ENCODE measurements at places on chromosomes 6 and 20.

DNA sequence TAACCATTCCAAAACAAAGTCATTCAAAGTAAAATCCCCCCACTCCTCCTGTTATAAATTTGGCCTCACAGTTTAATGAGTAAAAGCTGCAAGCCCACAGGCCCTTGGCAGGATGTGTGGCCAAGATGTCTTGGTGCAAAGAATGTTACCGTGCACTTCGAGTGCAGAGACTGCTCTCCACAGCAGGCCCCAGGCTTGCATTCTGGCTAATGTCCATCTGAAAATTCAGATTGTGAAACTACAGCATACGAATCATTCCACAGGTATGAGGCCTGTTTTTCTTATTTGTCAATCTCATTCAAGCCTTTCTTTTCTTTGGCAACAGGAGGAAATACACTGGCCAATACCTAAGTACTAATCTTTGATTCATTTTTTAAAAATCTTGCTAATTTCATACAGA, 7.1 kb downstream of the RPS6KA2 start:
- peak; percentile 39 for DNase-seq

- no peak for DNase-seq
These were observed 87.6 kb downstream of the SMOC2 start for GRCh38 chr6:168528474-168529095.

DNA sequence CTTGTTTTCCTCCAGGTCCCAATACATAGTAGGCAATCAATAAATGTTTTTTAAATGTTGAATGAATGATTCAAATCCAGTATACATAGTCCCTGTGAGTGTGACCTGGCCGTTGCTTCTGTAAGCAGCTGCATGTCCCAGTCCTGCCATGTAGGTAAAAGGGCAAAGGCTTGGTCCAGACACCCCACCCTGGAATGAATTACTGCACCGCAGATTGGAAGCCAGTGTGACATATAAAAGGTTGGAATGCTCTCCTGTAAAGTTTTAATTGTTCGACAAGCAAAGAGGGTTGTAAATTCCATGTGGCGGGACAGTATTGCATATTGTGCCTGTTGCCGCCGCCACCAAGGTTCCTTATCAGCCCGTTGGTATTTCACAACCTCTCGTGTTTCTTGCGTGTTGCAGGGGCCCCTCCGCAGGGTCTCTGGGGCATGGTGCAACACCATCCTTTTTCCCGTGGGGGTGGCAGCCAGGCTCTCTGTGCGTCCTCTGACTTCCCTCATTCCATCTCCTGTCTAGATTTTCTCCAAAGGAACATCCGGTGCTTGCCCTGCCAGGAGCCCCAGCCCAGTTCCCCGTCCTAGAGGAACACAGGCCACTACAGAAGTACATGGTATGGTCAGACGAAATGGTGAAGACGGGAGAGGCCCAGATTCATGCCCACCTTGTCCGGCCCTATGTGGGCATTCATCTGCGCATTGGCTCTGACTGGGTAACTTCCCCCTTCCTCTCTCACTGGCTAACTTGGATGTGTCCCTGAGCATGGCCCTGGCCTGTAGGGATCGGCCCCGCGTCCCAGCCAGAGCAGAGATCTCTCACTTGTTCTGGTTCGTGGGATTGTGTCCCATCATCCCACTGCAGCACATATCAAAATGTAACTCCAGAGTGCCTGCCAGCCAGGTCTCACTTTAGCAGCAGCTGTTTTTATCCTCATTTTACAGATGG, 20.3 kb downstream of the POFUT1 start:
- DNase-seq, result peak; percentile 78

GRCh38 chr6:27295301-27296079, 16.6 kb downstream of the POM121L2 start:
- DNase-seq, result no peak

DNA sequence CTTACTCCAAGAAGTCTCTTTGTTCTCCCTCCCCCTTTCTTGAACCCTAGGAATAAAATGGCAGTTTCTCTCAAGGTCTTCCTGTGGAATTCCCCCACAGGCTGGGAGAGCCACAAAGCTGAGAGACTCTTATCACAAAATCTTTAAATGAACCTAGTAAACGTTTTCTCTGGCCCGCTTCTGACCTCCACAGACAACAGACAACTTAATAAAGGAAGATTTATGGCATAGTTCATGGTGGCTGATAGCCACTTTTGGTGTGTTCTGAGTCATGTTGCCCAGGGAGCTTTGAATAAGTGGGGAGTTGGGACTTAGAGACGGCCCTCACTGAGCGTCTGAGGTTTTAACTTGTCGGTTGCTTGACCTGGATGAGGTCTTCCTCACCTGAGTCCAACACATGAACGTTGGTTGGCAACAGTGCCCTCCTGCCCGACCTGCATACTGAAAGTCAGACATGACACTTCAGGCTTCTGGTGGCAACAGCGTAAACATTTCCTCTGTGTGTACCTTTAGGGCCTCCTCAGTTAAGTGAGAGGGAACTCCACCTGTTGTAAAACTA, 124.1 kb downstream of the FOXO3 start:
- no peak for DNase-seq

GRCh38 chr20:38932457-38933120, 6.4 kb downstream of the FAM83D start:
- peak; percentile 37 for DNase-seq

- DNase-seq, result no peak
These were observed 771.4 kb upstream of the MMS22L start for GRCh38 chr6:98054453-98054852.

- no peak for DNase-seq
These were observed 425.3 kb downstream of the KIF16B start for GRCh38 chr20:16147916-16148315.

GRCh38 chr20:57693002-57693582, 16.7 kb downstream of the PMEPA1 start:
- DNase-seq, result peak; percentile 30

- peak; percentile 35 for DNase-seq
These were observed 61.0 kb downstream of the TCP11 start for GRCh38 chr6:35080016-35080680.

DNA sequence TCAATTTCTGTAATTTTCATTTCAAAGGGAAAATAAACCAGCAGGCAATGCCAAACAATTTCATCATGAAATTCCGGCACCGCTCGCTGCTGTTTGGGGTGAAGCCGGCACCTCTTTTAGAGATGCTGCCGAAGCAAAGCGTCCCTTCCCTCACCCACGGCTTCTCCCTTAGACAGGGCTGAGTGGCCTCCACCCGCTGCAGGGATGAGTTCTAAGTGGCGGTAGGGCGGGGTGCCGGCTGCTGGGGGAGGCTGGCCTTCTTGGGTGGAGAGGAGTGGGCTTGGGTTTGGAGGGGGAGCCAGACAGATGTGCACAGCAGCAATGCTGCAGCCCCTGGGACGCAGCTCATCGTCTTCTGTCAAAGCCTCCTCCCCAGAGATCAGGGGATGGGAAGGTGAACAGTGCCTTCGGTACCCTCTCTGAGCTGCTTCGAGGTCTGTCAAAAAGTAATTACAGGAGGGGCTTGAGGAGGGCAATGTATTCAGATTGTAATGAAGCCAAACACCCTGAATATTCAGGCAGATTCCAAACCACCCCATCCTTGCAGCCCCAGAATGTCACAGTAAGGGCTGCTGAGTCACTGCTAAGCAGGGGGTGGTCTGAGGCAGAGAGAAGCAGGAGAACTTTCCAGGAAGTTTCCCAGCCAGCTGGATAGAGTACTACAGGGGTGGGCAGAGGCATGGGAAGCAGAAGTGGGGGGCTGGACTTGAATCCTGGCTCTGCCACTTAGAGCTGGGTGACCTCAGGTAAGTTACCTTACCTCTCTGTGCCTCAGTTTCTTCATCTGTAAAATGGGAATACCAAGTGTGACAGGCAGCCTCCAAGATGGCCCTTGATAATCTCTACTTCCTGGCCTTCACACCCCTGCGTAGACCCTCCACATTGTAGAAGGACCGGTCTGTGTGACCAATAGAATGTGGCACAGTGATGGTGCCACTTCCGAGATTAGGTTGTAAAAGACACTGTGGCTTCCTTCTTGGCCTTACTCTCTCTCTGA, 96.6 kb downstream of the SULF2 start:
- no peak for DNase-seq

GRCh38 chr6:111997078-111997852, 56.6 kb upstream of the CCN6 start:
- peak; percentile 73 for DNase-seq

DNA sequence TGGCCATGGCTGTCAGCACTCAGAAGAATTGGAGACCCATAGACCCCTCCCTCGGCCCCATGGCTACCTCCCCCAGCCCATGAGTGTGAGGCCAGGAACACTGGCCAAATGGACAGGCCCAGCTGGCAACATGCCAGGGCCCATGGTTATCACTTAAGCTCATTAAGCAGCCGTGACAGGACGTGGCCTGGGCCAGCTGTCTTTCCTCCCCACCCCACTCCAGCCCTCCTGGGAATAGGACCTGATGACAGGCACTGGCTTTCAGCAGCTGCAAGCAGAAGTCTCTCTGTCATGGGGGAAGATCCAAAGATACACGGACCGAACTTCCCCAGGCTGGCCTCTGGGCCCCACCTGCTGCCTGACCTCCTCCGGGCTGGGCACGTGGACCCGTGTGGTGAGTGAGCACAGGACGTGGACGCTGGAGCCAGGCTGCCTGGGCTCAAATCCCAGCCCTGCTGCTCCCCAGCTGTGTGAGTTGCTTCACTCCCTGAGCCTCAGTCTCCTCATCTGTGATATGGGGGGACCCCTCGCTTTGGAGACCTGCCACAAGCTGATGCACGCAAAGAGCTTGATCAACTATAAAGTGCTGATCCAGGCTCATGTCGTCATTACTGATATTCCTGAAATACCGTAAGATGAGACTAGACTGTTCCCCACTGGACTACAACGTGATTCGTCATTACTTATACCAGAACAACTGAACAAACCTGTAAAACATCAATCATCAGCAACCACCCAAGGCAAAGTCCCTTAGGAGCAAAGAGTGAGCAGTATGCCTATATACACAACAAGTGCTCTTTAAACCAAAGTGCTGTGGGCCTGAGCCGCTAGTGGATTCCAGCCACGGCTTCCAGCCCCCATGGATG, 22.0 kb upstream of the VSTM2L start:
- no peak for DNase-seq

- no peak for DNase-seq
These were observed 92.1 kb downstream of the FYN start for GRCh38 chr6:111781041-111781708.

GRCh38 chr20:46243707-46244628, 64.3 kb downstream of the CDH22 start:
- DNase-seq, result no peak

DNA sequence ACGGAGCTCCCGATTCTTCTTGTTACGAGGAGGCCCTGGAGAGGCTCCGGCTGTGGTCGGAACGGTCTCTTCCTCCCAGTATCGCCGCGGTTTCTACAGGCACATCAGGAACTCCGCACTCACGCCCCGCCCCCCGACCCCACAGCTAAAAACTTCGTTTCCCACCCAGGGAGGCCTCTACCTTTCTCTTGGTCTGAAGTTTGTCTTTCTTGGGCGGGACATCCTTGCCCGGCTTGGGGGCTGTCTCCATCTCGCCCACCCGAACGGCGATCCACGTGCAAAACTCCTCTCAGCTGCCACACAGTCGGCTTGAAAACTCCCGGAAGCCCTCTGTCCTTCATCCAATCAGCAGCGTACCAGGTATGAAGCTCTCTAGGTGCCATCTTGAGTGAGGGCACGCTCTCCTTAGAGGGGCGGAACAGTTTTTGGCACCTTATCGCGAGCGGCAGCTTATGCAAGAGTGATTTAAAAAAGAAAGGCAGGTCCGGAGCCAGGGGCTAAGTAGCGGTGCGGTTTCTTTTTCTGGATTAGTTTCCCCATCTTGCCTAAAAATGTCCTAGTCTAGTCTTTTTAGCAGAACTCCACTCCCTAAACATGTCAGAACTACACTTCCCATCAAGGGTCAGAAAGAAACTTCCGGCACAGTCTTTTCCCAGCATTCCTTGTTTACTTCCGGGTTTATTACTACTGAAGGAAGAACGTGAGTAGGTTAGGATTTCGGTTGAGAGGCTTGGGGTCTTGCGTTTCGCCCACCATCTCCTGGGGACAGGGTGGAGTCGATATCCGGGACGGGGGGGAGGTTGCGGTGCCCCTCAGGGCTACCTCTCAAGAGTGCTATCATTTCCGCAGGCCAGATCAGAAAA, at the start of the genes PFDN6 and WDR46:
PFDN6 (plus strand) TSS at position 681 of the 863 bp plus-strand sequence. CDS start 256 bp downstream, outside the sequence.
WDR46 (minus strand) TSS at position 319 of the 863 bp plus-strand sequence; CDS start at position 250, 69 bp downstream.
- peak; percentile 93 for DNase-seq

DNA sequence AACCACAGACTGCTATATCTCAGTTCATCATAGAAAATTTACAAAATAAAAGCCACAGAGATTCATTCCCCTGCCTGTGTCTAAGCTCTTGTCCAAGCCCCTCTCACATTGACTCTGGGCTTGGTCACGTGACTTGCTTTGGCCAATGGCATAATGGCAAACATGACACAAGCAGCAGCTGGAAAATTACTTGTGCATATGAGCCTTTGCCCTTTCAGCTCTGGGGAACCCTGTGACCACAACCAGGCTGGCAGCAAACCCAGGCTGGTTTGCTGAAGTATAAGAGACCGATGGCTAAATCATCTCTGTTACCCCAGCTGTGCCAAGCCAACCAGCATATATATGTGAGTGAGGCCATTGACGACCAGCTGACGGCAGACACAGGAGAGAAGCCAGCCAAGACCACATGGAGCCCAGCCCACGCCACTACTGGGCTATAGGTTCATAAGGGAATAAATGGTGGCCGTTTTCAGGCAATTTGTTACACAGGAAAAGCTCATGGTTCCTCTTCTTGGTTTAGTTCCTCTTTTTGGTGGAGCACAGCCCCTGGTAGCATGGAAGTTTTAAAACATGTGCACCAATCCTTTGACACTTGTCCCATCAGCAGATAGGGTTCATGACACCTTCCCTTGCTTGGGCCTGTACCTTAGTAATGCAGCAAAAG, 31.8 kb upstream of the RSPO4 start:
- DNase-seq, result no peak

- DNase-seq, result no peak
These were observed 41.2 kb downstream of the SLC35D3 start for GRCh38 chr6:136963259-136963658.

DNA sequence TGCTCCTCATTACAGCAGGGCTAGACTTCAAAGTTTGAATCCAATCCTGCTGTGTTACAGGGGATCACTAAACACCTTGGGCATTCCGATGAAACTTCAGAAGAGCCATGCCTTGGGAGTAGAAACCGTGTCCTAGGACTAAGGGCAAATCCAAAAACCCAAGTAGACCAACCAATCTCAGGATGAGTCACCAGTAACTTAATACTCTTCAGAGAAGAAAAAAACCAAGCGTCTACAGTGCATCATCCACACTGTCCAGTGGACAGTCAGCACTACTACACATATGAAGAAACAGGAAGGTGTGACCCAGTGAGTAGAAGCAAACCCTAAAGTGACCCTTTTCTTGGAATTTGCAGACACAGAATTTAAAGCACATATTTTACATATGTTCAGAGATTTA, 39.5 kb upstream of the VAPB start:
- no peak for DNase-seq

DNA sequence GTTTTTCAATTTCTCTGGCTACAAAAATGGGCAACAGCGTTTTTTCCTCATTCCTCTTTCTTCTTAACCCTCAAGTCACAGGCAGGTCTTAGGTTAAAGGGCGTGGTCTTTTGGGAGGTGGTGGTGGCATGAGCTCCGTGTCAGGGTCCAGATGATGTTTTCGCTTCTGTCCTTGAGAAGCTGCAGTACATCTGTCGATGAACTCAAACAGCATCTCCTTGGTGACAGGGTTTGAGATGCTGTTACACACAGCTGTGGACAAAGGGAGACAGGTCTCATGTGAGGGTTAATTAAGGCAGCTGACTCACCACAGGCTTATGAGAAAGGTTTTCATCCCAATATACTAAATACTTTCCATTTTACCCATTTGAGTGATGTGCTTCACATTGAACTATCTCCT, 350.8 kb downstream of the RNGTT start:
- no peak for DNase-seq

- DNase-seq, result no peak
These were observed 3.6 kb downstream of the CNBD2 start for GRCh38 chr20:35971981-35972380.

GRCh38 chr20:15026759-15027158, 689.3 kb upstream of the FLRT3 start:
- no peak for DNase-seq

Measured in Peyer's patch (tissue), 4 donors.